ENCODE measurements at places on chromosomes 7 and 10. TPM values are rescaled to one million over a fixed set of nuclear protein-coding genes. Genes with fewer than 3 reads are reported as not detected.
A peak's percentile ranks its signal among the peaks of the same experiment; 100 is the strongest.

DNA sequence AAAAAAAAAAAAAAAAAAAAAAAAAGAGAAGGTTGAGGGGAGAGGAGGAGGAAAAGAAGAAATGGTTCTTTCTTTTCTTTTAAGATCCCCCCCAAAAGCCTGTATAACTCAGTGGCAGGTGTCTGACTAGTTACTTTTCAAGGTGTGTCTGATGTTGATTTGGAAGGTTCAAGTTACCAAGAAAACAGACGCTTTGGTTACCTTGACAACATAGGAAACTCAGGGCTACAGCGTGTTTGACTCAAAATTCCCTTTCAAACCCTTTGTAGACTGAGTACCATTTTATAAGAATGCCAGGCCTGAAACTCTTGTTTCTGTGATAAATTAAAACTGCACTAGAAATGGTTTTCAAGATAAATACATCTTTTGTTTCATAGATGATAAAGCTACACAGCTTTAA is 286.8 kb downstream of the SKIDA1 start:
- H3K27me3 ChIP-seq, result no peaks in the 10 kb centered on the region
- H3K36me3 ChIP-seq, result no peaks in the 10 kb centered on the region
- H3K27ac ChIP-seq, result peak overlapping the region; percentile 17
- no peak overlapping the region for H3K4me3 ChIP-seq
- DNase-seq, result no peak

Gene CPN1
- total RNA-seq, result 24.9 TPM

Gene SPDYE2
- not detected for total RNA-seq

GRCh38 chr7:81624650-81625631 is 144.9 kb downstream of the HGF start:
- H3K27ac ChIP-seq, result no peak overlapping the region
- no peaks in the 10 kb centered on the region for H3K36me3 ChIP-seq
- no peak overlapping the region for H3K4me3 ChIP-seq
- no peaks in the 10 kb centered on the region for H3K27me3 ChIP-seq
- no peak for DNase-seq
- no peaks in the 10 kb centered on the region for H3K4me1 ChIP-seq

- no peaks in the 10 kb centered on the region for H3K27me3 ChIP-seq
- peaks cover 7% of the 10 kb centered on the region for H3K36me3 ChIP-seq
- no peak for DNase-seq
- no peak overlapping the region for H3K4me3 ChIP-seq
- H3K27ac ChIP-seq, result no peak overlapping the region
Measured at GRCh38 chr7:5296015-5296610, 13.4 kb downstream of the SLC29A4 start.

DNA sequence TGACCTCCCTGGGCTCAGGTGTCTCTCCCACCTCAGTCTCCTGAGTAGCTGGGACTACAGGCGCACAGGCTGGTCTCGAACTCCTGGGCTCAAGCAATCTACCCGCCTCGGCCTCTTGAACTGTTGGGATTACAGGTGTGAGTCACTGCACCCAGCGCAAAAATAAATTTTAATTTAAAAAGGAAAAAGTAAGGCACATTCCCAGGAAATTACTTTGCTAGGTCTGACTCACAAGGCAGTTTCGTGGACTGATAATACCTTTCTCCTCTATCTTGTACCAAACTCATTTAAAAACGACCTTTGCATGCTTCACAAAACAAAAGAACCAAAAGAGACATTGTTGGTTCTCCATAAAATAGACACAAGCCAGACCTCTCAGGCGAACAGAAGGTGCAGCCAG is 29.7 kb downstream of the PARP12 start:
- no peaks in the 10 kb centered on the region for H3K4me1 ChIP-seq
- no peak overlapping the region for H3K27ac ChIP-seq
- no peak overlapping the region for H3K4me3 ChIP-seq

- no peaks in the 10 kb centered on the region for H3K36me3 ChIP-seq
- no peak overlapping the region for H3K27ac ChIP-seq
- no peaks in the 10 kb centered on the region for H3K27me3 ChIP-seq
- DNase-seq, result no peak
- H3K4me1 ChIP-seq, result no peaks in the 10 kb centered on the region
Measured at GRCh38 chr7:11665357-11665756, 166.6 kb downstream of the THSD7A start.

- H3K36me3 ChIP-seq, result no peaks in the 10 kb centered on the region
- DNase-seq, result no peak
- no peaks in the 10 kb centered on the region for H3K4me1 ChIP-seq
- no peak overlapping the region for H3K27ac ChIP-seq
Measured at GRCh38 chr10:88461426-88461825, 121.7 kb downstream of the RNLS start.

- no peaks in the 10 kb centered on the region for H3K4me1 ChIP-seq
- H3K27ac ChIP-seq, result no peak overlapping the region
- H3K36me3 ChIP-seq, result no peaks in the 10 kb centered on the region
- H3K4me3 ChIP-seq, result no peak overlapping the region
- H3K27me3 ChIP-seq, result no peaks in the 10 kb centered on the region
Measured at GRCh38 chr10:102804382-102805055, 32.7 kb downstream of the CYP17A1 start.

GRCh38 chr7:24709585-24710360 is 47.5 kb downstream of the GSDME start:
- H3K27me3 ChIP-seq, result no peaks in the 10 kb centered on the region
- H3K27ac ChIP-seq, result no peak overlapping the region
- H3K4me1 ChIP-seq, result no peaks in the 10 kb centered on the region
- H3K4me3 ChIP-seq, result no peak overlapping the region
- no peaks in the 10 kb centered on the region for H3K36me3 ChIP-seq

- no peak overlapping the region for H3K27ac ChIP-seq
- H3K36me3 ChIP-seq, result no peaks in the 10 kb centered on the region
- H3K27me3 ChIP-seq, result no peaks in the 10 kb centered on the region
- peak; percentile 93 for DNase-seq
Measured at GRCh38 chr10:59971915-59972314, 65.6 kb upstream of the CCDC6 start.

GRCh38 chr7:19410691-19411090 is 265.5 kb upstream of the FERD3L start:
- no peaks in the 10 kb centered on the region for H3K4me1 ChIP-seq
- H3K27me3 ChIP-seq, result no peaks in the 10 kb centered on the region
- H3K27ac ChIP-seq, result no peak overlapping the region
- no peak for DNase-seq
- H3K36me3 ChIP-seq, result no peaks in the 10 kb centered on the region

Gene CYP2C19
- total RNA-seq, result 1.0 TPM

GRCh38 chr10:68938117-68938516 is 17.9 kb upstream of the DDX21 start:
- H3K4me1 ChIP-seq, result no peaks in the 10 kb centered on the region
- no peak overlapping the region for H3K27ac ChIP-seq
- DNase-seq, result no peak
- H3K4me3 ChIP-seq, result no peak overlapping the region

GRCh38 chr10:84453303-84453702 is 124.9 kb downstream of the CCSER2 start:
- no peak overlapping the region for H3K4me3 ChIP-seq
- no peaks in the 10 kb centered on the region for H3K4me1 ChIP-seq
- no peak overlapping the region for H3K27ac ChIP-seq
- H3K27me3 ChIP-seq, result no peaks in the 10 kb centered on the region

- H3K36me3 ChIP-seq, result no peaks in the 10 kb centered on the region
- peak overlapping the region; percentile 84 for H3K27ac ChIP-seq
- H3K4me3 ChIP-seq, result no peak overlapping the region
- no peaks in the 10 kb centered on the region for H3K27me3 ChIP-seq
- DNase-seq, result peak; percentile 80
- peaks cover 77% of the 10 kb centered on the region for H3K4me1 ChIP-seq
Measured at GRCh38 chr10:110395350-110396283, 90.9 kb upstream of the SMNDC1 start.

Gene DOCK1
- 83.5 TPM for total RNA-seq

Gene MRM2
- total RNA-seq, result 48.8 TPM

DNA sequence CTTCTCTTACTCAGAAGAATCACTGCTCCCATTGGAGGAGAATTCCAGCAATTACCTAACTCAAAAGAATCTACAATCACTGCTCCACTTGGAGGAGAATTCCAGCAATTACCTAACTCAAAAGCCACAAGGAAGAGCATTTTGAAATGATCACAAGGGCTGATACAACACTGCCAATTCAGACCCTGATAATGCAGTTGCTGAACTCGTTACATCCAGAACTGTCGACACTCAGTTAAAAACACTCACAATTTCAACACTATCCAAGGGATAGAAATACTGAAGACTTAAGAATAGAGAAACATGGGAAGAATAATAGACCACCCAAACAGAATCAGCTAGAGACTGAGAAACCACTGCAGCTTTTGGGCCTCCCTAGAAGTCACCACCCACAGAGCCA is 27.8 kb downstream of the AFAP1L2 start:
- H3K27me3 ChIP-seq, result no peaks in the 10 kb centered on the region

Gene PTPRE
- total RNA-seq, result 0.46 TPM

GRCh38 chr10:92122941-92123450 is 167.9 kb downstream of the CPEB3 start:
- peak; percentile 42 for DNase-seq
- H3K4me3 ChIP-seq, result no peak overlapping the region
- peaks cover 20% of the 10 kb centered on the region for H3K4me1 ChIP-seq
- no peaks in the 10 kb centered on the region for H3K36me3 ChIP-seq

GRCh38 chr7:13017333-13017857 is 330.0 kb downstream of the ARL4A start:
- H3K27me3 ChIP-seq, result no peaks in the 10 kb centered on the region
- peak overlapping the region; percentile 69 for H3K27ac ChIP-seq
- peak; percentile 87 for DNase-seq
- H3K36me3 ChIP-seq, result no peaks in the 10 kb centered on the region
- H3K4me1 ChIP-seq, result peaks cover 76% of the 10 kb centered on the region

Gene CYP2C8
- total RNA-seq, result 0.37 TPM

DNA sequence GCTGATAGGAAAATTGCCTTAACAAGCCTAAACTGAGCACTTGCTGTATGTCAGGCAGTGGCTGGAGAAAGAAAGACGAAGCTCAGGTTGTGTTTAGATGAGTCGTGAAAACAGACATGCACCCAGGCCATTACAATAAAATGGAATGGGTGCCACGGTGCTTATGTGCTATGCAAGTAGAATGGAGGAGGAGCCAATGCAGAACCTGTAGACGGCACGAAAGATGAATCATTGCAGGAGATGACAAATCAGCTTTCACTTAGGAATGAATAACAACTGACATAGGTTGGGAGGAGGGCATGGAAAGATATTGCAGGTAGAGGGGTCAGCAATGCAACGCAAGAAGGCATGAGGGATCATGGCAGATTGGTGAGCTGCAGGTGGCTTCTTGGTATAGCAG is 61.2 kb upstream of the ARHGAP21 start:
- DNase-seq, result no peak
- no peak overlapping the region for H3K4me3 ChIP-seq
- H3K4me1 ChIP-seq, result no peaks in the 10 kb centered on the region
- no peaks in the 10 kb centered on the region for H3K36me3 ChIP-seq
- no peak overlapping the region for H3K27ac ChIP-seq
- no peaks in the 10 kb centered on the region for H3K27me3 ChIP-seq

DNA sequence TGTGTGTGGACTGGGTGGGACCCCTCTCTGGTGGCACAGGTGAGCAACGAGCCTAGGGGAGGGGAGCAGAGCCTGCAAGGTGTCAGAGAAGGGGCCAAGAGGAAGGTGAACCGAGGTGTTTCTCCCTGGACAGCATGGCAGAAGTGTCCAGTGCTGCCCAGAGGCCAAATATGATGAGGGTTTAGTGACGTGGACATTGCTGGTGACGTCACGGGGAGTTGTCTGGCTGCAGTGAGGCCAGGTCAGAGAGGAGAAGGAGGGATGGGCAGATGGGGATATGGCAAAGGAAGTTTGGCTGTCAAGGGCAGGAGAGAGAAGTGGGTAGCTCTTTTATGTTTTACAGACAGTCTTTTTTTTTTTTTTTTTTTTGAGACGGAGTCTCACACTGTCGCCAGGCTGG is 2.6 kb upstream of the ZNF853 start:
- no peak overlapping the region for H3K27ac ChIP-seq
- peaks cover 16% of the 10 kb centered on the region for H3K4me1 ChIP-seq
- H3K36me3 ChIP-seq, result no peaks in the 10 kb centered on the region
- H3K27me3 ChIP-seq, result no peaks in the 10 kb centered on the region
- DNase-seq, result no peak
- H3K4me3 ChIP-seq, result no peak overlapping the region

Gene FANK1
- total RNA-seq, result 0.73 TPM

- no peaks in the 10 kb centered on the region for H3K36me3 ChIP-seq
- H3K27ac ChIP-seq, result no peak overlapping the region
- 0 out of 2 replicates have a peak, but pooled peaks cover 1% of the 10 kb centered on the region for H3K27me3 ChIP-seq
- DNase-seq, result no peak
Measured at GRCh38 chr7:132142006-132142405, 434.3 kb downstream of the PLXNA4 start.

DNA sequence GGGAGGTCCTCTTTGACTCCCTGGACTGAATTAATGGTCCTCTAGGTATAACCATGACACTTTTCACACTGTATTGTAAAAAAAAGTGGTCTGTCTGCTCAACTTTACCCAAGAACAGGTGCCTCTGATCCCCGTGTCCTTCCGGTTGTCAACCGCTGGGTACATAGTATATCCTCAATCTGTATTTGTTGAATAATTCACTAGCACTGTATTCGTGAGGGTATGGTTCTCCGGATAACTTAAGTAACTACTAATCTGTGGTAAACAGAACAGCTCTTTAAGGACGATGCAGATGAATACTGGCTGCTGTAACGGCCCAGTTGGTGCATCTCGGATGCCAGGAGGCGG is 472 bp upstream of the ADAM22 start:
- H3K4me1 ChIP-seq, result peaks cover 7% of the 10 kb centered on the region
- no peak for DNase-seq
- peak overlapping the region; percentile 81 for H3K4me3 ChIP-seq
- no peaks in the 10 kb centered on the region for H3K27me3 ChIP-seq
- H3K36me3 ChIP-seq, result no peaks in the 10 kb centered on the region

DNA sequence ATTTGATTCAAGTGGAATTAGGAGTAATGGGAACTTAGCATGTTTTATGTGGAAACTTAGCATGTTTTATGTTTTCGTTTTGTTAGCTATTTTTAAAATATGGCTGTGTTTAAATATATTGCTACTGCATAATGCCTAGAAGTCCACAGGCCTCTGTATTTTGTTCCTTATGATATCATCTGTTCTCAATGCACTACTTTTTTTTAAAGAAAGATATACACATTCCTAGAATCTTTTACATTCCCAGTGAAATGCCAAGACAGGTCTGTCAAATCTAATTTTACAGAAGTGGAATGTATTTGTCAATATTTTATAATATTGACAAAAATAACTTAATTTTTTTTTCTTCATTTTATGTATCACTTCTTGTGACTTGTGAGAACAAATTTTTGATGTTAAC is 51.6 kb downstream of the ST7 start:
- H3K27ac ChIP-seq, result no peak overlapping the region
- H3K4me1 ChIP-seq, result peaks cover 29% of the 10 kb centered on the region
- no peak for DNase-seq
- no peaks in the 10 kb centered on the region for H3K36me3 ChIP-seq

GRCh38 chr10:33706191-33706590 is 371.7 kb upstream of the NRP1 start:
- no peak for DNase-seq
- H3K36me3 ChIP-seq, result no peaks in the 10 kb centered on the region
- H3K27me3 ChIP-seq, result no peaks in the 10 kb centered on the region
- H3K4me1 ChIP-seq, result no peaks in the 10 kb centered on the region

- H3K4me1 ChIP-seq, result no peaks in the 10 kb centered on the region
- no peak overlapping the region for H3K4me3 ChIP-seq
- DNase-seq, result no peak
- H3K27me3 ChIP-seq, result no peaks in the 10 kb centered on the region
Measured at GRCh38 chr10:63376560-63377304, 89.0 kb downstream of the JMJD1C start.

Gene HOXA5
- 4.9 TPM for total RNA-seq

All from Caco-2 (cell line).